ENCODE measurements at places on chromosomes 1 and 21.

DNA sequence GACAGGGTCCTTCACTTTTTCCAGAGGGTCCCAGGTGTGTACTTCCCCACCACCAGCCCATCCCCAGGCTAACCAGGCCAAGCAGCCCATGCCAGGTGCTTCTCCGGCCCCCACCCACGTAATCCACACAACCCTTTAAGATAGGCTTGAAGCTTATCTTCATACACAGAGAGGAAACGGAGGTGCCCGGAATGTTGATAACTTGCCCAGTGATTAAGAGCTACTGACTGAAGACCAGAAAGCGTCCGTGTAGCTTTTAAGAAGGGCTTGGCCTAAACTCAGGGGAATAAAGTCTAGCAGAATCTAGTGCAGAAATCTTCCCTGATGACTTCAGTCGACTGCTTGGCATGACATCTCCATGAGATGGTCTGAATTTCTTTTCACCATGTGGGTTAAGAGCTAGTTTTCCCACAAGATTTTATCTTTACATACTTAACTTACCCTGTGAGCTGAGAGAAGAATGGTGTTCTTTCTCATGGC, 138.7 kb downstream of the GALNT2 start:
- no peak for DNase-seq

DNA sequence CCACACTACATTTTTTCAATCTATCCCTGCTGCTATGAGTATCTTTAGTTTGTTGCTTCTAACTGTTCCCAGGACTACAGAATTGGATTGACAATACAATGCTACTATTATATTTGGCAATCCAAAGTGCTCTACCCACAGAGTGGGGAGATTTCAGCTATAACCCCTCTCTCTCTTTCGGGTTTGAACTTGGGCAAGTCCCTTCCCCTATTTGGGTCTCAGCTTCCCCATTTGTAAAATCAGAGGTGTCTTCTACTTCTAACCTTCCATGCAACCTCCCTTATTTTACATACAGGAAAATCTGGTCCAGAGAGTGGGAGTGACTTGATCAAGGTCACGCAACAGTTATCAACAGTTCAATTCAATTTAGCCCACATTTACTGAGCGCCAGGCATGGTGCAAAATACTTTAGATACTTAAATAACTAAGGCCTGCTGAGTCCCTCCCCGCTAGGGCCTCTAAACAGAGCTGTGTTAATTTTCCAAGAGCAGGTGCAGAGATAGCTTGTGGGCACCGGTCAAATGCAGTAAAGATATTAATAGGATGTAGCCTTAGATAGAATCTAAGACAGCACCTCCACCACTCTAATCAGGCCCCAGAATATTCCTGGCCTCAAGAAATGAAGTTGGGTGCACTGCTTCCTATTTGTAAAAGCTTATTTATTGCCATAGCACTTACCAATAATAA, 9.4 kb upstream of the GPX7 start:
- DNase-seq, result no peak

- DNase-seq, result no peak
Measured at GRCh38 chr1:228415853-228416216, 826 bp downstream of the TRIM17 start.

- DNase-seq, result no peak
Measured at GRCh38 chr1:75796376-75797272, at the start of gene MSH4. Gene MSH4 (plus strand): TSS chr1:75796882. CDS start chr1:75796986, 104 bp downstream.

DNA sequence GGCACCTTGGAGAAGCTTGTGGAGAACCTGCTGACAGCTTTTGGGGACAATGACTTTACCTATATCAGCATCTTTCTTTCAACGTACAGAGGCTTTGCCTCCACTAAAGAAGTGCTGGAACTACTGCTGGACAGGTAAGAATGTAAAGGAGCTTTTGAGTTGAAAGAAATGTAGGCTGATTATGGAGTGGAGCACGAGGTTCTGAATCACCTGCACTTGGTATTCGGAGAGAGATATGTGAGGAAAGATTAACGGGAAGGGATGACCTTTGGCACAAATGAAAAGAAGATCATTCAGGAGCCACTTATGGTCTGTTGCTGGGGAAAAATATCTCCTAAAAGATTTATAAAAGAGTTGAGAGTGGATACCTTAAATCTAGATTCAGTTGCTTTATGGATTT, 42.7 kb downstream of the RGL1 start:
- no peak for DNase-seq

DNA sequence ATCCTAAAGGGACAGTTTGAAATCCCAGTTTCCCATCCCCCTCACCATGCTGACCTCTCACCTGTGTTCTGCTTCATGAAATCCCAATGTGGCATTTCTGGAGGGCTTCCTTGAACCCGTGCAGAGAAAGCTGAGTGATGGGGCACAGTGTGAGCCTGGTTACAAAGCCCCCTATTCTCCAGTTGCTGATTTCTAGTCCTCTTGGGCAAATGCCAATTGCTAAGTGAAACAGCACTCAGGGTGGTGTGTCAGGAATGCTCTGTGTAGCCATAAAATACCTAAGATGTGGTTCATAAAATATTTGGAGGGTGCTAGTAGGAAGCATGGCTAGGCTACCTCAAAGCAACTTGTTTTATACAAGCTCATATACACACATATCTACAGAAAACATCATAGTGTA, 32.0 kb downstream of the SUSD4 start:
- DNase-seq, result no peak

GRCh38 chr1:186033847-186034271, 299.7 kb downstream of the HMCN1 start:
- DNase-seq, result no peak

DNA sequence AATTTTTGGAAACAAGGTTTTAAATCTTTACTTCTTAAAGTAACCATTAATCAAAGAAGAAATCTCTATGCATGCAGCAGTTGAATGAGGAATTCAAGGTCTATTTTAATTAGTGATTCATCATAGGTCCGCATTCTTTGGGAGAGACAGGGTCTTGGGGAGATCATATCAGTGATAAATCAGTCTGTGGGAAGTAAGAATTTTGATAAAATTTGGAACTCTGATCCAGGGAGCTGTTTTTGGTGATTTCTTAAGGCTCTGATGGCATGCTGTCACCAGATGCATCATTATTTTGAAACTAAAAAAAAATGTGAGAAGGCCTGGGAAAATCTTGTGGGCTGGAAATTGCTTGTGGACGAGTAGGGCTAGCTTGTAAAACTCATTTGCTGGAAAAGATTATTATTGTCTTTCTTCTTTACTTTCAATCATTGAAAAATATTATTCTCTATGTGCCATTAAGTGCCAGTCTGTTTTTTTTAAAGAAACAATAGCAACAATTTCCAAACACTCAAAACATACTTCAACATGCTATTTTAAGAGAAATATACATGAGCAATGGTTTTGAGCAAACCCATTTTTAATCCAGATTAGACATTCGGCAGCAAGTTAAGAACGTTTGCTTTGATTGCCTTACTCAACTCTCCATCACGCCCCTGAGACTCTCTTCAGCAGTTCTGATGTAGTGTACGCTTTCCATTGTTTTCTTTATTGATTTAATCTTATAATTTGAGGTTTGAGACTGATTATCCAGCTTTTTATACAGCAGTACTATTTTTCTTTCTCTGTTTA, 62.6 kb downstream of the ZBTB18 start:
- no peak for DNase-seq

DNA sequence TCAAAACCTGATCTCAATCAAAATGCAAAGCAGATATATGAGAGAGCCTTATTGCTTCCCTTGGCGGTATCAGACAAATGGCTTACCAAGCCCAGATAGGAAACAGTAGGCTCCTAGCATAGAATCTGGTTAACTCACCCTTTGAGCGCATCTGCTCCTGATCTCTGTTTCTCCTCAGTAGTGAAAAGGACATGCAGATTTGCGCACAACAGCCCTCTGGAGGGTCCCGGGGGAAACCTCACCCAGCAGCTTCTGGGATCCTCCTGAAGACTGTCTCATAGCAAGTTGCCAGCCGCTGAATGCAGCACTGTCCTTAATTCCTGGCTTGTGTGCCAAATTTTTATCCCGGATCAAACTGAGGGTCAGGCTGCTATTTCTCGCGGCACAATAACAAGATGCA, 192.2 kb downstream of the FASLG start:
- no peak for DNase-seq

DNA sequence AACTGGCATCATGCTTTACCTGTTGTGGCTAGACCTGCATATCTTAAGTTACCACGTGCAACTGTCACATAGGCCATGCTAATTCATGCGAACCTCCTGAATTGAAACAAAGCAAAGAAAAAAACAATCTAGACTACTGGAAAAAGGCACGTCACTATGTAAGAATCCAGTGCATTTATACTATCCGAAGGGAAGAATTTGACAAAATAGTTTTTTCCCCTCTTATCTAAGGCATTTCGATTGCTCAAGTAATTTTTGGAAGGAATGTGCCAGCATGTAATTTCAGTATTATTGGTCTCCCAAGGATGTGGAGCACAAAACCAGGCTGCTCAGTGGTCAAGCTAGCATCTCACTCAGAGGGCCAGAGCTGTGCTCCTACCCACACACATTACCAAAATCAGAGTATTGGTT, 31.5 kb upstream of the C1orf198 start:
- no peak for DNase-seq

DNA sequence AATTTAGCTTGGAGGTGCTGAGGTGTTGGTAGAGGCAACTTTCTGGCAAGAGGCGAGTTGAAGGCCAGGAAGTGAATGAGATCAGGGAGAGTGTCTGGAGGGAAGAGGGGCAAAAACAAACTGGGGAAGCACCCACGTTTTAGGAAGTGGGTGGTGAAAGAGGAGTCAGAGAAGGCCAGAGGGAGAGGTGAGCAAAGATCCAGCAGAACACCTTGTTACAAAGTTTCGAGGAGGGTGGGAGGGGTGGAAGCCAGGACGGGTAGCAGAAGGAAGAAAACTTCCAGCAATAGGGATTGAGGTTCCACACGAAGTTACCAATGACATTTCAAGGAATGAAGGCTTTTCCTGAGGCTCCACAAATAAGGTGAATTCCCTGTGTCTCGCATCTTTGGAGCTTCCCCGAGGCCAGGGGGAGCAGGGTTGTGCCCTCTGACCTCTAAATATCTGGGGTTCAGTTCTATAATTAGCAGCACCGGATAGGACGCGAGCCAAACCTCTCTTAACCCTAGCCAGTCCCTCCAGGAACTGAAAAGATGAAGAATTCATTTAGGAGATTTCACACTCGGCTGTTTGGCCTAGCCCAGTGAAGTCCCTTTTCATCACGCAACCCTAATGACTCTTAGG, 578 bp upstream of the SESN2 start:
- DNase-seq, result no peak

- no peak for DNase-seq
Measured at GRCh38 chr1:71343686-71344416, 263.0 kb upstream of the ZRANB2 start.

- no peak for DNase-seq
Measured at GRCh38 chr1:203308328-203308922, 3.1 kb downstream of the BTG2 start.

DNA sequence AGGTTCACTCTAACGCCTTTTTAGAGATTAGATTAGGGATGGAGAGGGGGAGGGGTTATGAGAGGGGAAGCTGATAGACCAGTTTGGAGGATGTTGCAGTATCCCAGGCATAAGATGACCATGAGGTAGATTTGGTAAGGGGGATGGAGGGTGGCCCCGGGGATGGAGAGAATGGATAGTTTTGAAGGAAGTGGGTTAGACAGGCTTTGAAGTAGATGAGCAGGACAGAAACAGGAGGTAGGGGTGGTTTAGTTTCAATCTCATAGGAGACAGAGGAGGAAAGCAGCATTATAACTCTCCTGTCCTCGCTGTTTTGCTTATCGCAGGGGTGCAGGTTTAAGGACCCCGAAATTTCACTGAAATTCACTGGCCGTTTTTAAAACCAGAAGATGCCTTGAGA, 11.8 kb downstream of the UBIAD1 start:
- no peak for DNase-seq

DNA sequence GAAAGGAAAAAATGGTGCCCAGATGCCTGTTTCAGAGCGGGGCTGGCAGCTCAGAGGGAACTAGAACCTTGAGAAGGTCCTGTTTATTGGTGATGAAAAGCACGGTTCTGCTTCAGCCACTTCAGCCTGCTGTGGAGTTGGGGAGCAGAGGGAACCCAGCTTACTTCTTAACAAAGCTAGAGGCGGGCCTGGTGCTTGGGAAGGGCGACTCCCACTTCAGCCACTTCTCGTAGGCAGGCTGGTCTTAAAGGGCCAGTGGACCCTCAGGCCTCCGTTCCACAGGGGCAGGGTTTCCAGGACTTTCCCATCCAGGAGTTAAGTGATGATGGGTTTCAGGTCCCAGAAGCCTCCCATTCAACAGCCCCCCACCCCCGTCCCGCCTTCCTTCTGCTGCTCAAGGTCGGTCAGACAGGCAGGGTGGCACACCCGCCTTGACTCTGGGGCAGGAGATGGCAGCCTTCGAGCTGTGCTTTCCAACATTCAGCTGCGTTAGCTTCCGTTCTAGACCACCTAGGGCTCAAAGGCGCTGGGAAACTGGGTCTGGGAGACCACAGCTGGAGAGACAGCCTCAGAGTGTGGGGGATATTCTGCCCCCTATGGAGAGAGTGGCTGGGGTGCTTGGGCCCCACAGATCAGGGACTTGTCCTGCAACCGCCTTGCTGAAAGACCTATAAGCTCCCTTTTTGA, 3.4 kb downstream of the RUNX3 start:
- DNase-seq, result no peak

- no peak for DNase-seq
Measured at GRCh38 chr1:61951731-61952580, 209.7 kb downstream of the PATJ start.

DNA sequence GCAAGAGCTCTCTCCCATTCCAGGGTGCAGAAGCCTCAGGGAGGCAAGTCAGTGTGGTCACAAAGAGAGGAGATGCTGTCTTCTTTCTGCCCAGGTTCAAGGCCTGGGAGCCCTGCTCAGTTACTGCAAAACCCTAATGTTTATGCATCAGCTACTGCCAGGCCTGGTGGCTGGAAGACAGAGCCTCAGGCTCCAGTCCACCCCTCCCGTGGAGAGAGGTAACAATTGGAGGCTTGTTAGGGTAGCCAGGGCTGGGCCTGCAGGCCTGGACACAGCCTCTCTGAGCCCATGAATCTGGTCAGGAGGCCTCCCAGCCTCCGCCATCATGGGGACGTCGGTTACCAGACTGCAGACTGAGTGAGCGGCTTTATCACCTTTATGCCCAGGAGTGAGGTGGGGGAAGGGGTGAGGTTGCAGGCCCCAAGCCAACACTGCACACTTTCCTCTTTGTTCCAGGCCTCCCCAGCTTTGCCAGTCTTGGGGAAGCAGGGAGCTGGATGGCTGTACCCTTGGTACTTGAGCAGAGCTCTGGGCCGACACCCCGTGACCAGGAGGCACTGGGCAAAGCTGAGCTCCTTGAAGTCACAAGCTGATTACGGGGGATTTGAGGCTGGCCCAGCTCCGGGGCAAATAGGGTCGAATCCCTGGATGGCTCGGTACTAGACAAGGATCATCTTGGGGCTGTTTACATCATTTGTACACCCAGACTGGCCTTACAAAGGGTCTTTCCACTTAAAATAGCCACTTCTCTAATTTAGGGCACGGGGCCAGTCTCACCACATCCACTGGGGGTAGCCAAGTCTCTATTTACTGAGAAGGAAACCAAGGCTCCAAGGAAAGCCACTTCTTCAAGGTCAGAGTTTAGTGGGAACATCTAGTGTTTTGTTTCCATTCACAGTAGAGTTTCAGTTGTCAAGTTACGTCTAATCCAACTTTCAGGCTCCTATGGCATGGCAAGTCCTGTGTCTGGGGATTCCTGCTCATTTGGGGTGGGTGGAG, 5.2 kb downstream of the SLC2A1 start:
- no peak for DNase-seq

- DNase-seq, result peak; percentile 81
Measured at GRCh38 chr1:77832901-77833300, 53.5 kb downstream of the MIGA1 start.
